Nephron progenitor cell (in vitro differentiated cells): ENCODE measurements at places on chromosomes 1 and 21.

DNA sequence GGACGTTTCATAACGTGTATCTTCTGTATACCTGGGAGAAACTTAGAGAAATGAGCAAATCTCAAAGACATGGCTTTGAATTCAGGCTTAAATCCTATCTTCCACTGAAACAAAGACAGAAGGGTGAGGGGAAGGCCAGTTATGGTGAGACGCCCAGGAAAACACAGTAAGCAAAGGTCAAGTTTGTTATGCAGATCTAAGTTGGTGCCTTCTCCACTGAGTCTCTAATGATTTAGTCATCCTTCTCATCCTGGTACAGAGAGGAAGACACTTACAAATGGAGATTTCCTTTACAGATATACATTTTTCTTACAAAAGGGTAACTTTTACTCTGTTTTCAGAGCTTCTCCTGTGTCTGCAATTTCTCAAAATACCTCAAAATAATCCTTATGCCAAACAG is 64.4 kb downstream of the MAP3K7CL start:
- DNase-seq, result no peak

DNA sequence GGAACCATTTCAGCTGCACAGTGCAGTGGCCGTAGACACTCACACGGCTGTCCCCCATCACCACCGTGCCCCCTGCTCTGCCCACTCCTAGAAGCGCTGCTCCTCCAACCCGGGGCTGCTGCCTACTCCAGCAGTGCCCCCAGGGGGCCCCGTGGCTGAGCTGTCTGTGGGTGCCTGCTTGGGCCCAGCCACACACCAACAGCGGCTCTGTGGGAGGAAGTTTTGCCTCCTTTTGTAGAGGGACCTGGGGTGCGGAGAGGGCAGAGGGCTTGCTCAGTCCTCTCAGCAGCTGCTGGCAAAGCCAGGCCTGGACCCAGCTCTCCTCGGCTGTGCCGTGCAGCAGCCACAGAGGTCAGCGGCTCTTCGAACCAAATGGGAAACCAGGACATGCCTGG is 11.4 kb upstream of the LRRC3 start:
- DNase-seq, result peak; percentile 4

GRCh38 chr1:30672661-30673060 is 50.7 kb downstream of the MATN1 start:
- no peak for DNase-seq

- DNase-seq, result peak; percentile 23
Observed at GRCh38 chr1:50275566-50275965, 147.7 kb downstream of the DMRTA2 start.

- DNase-seq, result no peak
Observed at GRCh38 chr1:226033582-226033981, 28.9 kb upstream of the H3-3A start.

GRCh38 chr1:160646180-160646579 is 664 bp downstream of the SLAMF1 start:
- DNase-seq, result no peak

- peak; percentile 63 for DNase-seq
Observed at GRCh38 chr1:46616277-46617107, at the start of gene MOB3C. Gene MOB3C, minus strand, starts transcription at chr1:46616811. Its CDS starts 3,490 bp downstream, at chr1:46613321.

DNA sequence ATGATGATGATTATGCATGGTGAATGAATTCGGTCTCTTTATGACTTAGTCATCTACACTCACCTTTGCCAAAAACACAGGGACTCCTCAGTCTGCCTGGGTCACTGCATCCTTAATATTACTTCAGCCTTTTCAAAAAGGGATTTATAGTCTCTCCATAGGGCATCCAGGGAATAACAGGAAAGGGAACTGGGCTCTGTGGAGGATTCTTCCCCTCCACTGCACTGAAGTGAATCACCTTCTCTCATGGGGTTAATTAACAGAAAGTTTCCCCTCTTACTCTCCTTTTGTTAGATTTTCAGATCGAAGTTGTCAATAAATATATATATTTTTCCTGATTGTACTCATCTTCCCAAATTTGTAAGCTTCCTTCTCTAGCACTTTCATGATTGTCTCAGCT is at the start of gene OR6K3:
TSS of gene OR6K3 (minus strand) at position 101 of the 400 bp plus-strand sequence. CDS start 2,605 bp downstream, outside the sequence.
- no peak for DNase-seq

GRCh38 chr1:231240531-231240882 is 505 bp upstream of the GNPAT start:
- DNase-seq, result no peak

GRCh38 chr1:162364498-162364897 is 12.2 kb downstream of the SPATA46 start:
- no peak for DNase-seq

DNA sequence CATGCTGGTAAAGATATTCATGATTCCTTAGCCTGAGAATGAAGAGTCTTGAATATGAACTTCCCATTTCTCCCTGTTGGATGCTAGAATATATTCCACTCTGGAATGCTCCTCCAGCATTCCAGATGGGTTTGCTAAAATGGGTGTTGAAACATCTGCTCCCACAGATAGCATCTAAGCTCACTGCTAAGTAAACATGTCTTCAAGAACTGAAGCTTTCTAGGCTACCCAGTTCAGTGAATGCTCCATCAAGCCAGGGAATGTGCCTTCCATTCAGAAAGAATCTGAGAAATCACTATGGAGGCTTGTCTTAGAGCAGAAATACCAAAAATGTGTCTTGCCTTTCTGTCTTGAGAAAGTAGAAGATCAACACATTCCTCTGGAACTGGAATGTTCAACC is 81.1 kb downstream of the TNFSF18 start:
- DNase-seq, result no peak

- no peak for DNase-seq
Observed at GRCh38 chr1:29696656-29697390, 460.5 kb downstream of the PTPRU start.

GRCh38 chr1:33001282-33001681 is 35.4 kb downstream of the AK2 start:
- DNase-seq, result no peak

DNA sequence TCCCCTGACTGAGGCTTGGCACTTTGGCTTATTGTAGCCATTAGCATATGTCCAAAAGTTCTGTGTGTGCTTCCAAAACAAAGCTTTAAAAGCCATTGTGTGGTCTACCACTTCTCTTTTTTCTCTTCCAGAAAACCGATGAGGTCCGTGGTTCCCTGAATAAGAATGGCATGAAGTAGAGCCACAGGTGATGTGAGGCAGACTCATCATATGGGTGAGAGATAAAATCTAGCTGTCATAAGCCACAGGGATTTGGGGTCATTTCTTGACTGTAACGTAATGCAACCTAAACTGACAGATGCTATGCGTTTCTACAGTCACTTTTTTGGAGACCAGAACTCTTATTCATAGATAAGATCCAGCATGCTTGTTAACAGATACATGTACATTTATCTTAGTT is 7.0 kb upstream of the GREM2 start:
- DNase-seq, result no peak

DNA sequence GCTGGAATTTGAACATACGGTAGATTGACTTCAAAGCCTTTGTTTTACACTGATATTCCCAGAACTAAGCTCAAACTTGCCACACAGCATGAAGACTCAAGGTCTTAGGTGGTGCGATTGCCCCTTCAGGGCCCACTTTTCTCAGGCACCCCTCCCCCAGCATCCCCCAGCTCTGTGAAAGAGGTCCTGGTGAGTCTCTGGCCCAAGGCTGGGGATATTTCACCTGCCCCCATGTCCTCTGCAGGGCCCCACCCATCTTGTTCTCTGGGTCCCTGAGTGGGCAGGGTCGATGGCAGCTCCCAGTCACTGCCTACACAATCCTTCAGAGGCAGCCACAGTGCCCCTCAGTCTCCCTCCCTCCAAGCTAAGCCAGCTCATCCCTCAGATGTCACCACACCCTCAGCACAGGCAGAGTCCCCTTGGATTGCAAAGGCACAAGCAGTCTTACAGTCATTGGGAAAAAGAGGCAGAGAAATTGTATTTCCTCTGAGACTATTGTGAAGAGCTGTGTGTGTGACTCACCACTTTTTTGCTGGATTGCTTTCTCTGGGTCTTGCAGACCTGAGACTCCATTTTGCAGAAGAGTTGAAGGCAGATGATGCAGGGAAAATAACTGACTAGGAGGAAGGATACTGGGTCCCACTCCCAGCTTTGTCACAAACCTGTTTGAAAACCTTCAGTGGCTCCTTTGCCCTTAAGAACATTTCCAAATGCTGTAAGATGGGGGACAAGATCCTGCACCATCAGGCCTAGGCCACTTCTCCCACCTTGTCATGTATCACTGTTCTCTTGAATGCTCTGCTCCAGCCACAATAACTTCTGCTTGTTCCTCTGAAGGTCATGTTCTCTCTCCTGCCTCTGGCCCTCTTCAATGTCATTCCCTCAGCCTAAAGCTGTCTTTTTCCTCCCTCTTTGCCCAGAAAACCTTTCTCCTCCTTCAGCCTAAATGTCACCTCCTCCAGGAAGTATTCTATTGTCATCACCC is 119.1 kb upstream of the GRIK3 start:
- no peak for DNase-seq

DNA sequence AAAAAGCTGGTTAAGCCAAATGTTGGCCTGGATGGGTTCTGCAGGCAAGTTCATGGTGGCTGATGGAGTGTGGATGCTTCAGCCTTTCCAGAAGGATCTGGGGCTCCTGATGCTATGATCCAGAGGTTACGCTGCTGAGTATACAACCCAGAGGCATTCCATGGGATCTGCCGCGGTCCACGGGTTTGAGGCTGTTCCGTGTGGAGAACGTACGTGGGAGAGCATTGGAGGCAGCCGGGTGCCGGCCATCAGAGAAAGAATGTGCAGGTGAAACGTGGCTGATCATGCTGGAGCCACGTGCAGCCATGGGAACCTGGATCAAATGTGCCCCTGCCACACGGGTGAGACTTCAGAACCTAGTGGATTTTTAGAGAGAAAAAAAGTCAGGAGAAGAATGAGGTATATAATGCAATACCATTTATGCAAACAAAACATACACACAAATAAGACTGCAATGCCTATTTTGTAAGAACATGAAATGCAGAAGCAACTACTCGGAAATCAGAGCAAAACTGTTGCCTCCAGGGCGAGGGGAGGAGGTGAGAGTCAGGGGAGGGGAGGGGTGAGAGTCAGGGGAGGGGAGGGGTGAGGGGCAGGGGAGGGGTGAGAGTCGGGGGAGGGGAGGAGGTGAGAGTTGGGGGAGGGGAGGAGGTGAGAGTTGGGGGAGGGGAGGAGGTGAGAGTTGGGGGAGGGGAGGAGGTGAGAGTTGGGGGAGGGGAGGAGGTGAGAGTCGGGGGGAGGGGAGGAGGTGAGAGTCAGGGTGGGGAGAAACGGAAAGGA is 116.5 kb upstream of the C1orf174 start:
- DNase-seq, result no peak

DNA sequence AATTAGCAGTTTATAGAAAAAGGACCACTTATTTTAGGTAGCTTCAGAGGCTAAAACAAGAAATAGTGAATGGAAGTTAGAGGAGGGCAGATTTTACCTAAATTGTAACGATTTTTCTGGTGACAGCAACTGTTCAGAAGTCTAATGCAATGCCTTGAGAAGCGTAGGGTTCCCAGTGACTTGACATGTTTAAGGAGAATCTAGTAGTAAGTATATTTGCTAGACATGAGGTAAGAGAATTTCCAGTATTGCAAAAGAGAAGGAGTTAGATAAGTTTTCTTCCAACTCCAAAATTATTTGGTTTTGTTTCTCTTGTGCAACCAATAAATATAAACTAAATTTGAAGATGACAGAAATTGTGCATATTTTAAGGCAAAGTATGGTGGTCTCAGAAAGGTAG is 140.0 kb downstream of the SMYD3 start:
- DNase-seq, result no peak

DNA sequence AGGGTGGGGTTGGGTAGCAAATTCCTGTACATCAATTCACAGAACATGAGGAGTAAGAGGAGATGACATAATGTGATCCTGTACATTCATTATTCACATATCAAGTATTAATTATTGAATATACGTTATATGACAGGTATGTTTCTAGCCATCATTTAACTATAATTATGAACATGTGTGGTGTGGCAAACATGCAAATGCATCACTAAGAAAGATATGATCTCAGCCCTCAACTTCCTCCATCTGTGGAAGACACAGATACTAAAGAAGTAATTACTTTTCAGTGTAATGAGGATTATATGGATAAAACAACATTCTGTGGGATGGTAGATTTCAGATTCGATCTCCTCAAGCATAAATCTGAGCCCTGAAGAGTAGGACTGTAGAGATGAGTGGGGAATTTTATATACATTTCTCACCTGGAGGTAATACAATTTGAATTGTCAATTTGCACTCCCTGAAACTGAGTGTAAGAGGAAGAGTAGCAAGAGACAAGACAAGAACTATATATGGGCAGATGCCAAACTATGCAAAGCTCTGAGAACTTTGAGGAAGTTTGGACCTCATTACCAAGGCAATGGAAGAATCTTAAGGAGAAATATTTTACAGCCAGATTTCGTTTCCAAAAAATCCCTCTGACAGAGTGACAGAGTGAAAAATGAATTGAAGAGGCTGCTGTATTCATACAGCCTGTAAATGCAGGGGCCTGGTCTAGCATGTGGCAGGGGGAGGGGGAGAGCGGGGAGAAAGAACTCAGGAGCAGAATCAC is 275.5 kb downstream of the TPR start:
- DNase-seq, result no peak

DNA sequence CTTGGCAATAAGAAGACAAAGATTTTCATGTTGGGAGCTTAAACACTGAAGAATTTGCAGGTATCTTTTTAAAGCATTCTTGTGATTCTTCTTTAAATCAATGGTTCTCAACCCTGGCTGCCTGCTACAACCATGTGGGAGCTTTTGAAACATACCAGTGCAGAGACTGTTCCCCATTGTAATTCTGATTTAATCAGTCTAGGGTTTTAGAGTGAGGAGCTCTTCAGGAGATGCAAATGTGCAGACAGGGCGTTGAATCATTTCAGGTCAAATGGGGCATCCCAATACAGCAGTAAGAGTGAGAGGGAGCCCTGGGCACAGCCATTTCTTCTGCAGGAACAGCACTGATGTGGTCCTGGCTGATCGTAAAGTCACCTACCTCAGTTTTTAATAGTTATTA is 24.3 kb downstream of the KCNJ6 start:
- DNase-seq, result no peak

- no peak for DNase-seq
Observed at GRCh38 chr1:79693441-79694114, 687.0 kb upstream of the ADGRL4 start.

- no peak for DNase-seq
Observed at GRCh38 chr1:218304281-218305039, 19.4 kb downstream of the RRP15 start.

- no peak for DNase-seq
Observed at GRCh38 chr1:18005238-18005637, 102.4 kb upstream of the IGSF21 start.

GRCh38 chr1:246622035-246622652 is 55.9 kb downstream of the CNST start:
- no peak for DNase-seq

GRCh38 chr1:113042285-113043143 is 30.5 kb upstream of the LRIG2 start:
- peak; percentile 64 for DNase-seq

DNA sequence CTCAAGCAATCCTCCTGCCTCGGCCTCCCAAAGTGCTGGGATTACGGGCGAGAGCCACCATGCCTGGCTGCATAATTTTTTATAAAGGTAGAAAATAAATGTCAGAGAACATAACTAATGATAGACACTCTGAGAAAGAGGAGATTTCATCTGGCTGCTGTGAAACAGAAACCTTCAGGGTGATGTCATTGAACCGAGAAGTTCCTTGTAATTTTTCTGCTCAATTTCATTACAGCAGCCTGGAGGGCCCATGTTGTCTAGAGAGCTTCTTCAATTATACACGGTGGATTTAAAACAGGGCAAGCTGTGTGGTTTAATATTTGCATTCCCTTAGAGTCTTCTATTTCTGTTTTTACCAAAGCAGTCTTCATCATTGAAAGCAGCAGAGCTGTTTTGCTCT is 64.3 kb upstream of the MORC3 start:
- DNase-seq, result no peak
